CD8-positive, alpha-beta memory T cell (primary cell): ENCODE measurements at places on chromosomes 6 and 20.

DNA sequence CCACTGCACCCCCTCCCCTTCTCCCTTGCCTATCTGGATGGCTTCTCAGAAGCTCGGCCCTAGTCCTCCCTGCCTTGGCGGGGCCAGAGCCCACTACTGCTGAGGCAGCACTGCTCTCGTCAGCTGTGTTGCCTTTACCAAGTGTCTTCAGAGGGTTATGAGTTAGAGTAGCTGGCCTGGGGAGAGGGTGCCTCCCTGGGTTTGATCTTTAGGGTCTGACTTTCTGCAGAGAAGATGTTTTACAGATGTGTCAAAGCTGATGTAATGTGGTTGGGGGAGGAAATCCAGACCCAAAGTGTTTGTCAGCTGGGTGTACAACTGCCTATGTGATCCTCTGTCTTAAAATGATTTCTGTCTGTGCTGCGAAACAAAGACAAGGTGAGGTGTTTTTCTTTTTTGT, 30.4 kb upstream of the PI16 start:
- no peak for DNase-seq

GRCh38 chr6:153012856-153013255, 10.3 kb upstream of the MTRF1L start:
- no peak for DNase-seq

GRCh38 chr20:9141070-9141469, 72.2 kb downstream of the PLCB4 start:
- DNase-seq = no peak

GRCh38 chr20:62047666-62048345, 17.9 kb downstream of the TAF4 start:
- no peak for DNase-seq

- DNase-seq = no peak
Measured at GRCh38 chr6:90811596-90812226, 224.8 kb upstream of the MAP3K7 start.

DNA sequence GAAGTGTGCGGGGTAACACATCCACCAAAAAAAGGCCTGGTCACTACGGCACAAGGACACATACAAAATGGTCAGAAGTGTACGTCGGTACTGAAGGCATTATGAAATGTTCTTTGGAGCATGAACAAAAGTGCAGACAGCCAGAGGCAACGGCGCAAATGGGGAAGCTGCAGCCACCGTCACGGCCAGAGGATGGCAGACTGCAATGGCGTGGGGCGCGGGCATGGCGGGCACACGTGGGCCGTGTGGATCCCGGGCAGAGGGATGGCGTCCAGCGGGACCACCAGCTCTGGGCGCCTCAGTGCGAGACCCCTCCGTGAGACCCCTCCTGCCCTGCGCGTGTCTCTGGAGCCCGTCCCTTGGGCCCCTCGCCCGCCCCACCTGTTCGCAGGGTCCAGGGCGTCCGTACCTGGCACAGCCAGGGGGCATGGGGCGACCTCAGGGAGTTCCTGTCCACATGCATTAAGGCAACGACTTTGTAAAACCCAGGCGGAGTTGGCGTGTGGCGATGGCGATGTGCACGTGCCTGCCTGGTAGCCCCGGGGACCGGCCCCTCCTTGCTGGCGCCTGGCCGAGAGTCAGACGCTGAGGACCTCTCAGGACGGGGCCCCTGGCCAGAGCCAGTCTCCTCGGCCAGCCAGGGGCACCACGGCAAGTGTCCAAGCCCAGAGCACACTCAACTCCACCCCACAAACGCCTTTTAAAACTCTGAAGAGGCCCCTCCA, 39.5 kb upstream of the CHRNA4 start:
- DNase-seq = no peak

GRCh38 chr20:3115190-3116107, 30.9 kb upstream of the AVP start:
- DNase-seq = no peak

DNA sequence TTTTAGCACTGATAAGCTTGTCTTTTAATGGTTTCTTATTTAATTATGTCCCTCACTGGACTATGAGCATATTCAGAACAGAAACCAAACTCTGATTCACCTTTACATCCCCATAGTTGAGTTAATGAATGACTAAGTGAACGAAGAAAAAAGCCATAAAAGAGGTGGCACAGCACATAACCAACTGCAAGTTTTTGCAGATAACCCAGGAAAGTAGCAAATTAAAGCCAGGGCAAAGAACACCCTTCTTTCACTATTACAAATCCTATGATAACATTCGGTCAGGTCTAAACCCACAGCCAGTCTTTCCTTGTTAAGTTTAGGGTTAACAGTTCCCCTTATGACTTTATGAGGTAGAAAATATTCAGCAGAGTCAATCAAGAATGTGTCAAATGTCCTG, 102.7 kb downstream of the RIN2 start:
- no peak for DNase-seq

DNA sequence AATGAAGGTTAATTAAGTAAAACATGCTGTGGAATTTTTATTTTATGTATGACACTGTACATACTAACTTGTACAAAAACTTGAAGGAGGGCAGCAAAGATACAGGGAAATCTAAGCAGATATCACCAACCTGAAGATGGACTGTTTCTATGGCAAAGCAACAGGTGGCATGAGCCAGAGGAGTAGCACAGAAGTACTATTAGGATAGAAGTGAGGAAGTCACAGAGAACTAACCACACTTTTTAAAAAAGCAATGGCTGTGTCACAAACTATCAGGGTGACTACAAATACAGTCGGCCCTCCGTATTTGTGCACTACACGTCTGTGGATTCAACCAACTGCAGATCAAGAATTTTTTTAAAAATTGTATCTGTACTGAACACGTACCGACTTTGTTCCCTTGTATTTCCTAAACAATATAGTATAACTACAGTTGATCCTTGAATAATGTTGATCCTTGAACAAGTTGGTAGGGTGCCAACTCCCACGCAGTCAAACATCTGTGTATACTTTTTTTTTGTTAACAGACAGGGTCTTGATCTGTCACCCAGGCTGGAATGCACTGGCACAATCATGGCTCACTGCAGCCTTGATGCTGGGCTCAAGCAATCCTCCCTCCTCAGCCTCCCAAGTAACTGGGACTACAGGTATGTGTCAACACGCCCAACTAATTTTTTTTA, 61.0 kb downstream of the NUDT3 start:
- no peak for DNase-seq

DNA sequence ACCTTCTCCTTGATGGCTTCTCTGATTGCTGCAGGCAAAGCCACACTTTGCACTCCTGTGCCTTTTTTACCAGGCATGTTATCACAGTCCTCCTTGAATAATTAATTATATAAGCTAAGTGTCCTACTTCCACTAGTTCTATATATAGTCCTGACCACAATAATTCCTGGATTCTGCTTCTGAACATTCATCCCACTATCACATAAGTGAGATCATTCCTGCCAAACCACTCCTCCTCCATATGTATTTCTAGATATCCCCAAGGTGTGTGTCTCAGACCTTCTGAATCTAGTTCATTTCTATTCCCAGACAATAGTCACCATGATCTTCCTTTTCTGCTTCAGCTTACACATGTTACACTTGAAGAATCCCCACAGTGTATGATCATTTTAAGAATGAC, 1237.5 kb upstream of the MAP3K7 start:
- no peak for DNase-seq

DNA sequence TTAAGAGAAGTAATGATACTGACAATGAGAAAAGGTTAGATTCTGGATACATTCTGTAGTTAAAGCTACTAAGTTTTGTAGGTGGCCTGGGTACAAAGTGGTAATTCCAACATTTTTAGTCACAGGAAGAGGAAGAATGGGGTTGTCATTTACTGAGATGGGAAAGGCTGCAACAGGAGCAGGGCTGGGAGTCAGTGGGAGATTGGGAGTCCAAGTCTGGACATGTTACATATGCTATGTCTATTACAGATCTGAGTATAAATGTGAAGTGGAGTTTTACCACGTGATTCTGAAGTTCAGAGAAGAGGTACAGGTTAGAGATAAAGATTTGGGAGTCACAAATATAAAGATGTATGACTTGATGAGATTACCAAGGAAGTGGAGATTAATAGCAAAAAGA, 116.2 kb downstream of the RWDD2A start:
- DNase-seq = no peak

GRCh38 chr6:116108836-116109235, 8.2 kb downstream of the NT5DC1 start:
- DNase-seq = no peak

GRCh38 chr6:135686784-135687301, 164.7 kb upstream of the PDE7B start:
- DNase-seq = no peak

DNA sequence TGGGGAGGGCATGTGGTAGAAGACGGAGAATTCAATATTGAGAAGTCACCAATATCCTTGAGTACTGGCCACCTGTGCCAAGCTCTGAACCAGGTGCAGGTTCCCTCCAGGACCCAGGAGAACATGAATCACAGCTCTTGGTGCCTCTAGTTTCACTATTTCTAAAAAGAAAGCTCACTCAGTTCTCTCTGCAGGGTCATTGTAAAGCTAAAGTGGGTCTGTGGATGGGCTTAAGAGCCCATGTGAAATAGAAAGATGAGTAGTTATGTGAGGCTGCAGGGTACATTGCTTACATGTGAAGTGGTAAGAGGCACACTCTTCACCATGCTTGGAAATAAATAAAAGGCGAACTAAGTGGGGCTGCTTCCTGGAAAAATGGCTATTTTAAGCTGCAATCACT, 43.6 kb downstream of the ZNF831 start:
- DNase-seq = no peak

DNA sequence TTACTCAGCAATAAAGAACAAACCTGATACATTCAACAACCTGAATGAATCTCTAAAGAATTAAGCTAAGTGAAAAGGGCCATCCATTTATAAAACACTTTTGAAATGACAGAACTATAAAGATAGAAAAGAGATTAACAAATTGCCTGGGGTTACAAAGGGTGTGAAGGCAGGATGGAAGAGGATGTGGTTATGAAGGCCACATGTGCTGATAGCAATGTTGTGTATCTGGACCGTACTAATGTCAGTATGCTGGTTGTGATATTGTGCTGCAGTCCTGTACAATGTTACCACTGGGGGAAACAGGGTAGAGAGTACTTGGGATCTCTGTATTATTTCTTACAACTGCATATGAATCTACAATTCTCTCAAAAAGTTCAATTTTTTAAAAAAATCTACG, 36.4 kb downstream of the ELOVL5 start:
- DNase-seq = no peak

DNA sequence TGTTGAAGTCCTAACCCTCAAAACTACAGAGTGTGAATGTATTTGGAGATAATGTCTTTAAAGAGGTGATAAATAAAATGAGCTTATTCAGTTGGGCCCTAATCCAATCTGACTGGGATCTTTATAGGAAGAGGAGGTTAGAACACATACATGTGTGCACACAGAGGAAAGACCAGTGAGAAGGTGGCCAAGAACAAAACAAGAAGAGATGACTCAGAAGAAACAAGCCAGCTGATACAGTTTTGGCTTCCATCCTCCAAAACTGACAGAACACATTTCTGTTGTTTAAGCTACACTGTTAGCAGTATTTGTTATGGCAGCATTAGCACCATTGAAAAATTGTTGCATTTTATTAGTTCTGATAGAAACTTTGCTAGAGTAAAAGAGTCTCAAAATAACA, 609.3 kb upstream of the IMPG1 start:
- no peak for DNase-seq

GRCh38 chr20:56453352-56453751, 15.1 kb upstream of the RTF2 start:
- no peak for DNase-seq

GRCh38 chr20:53439616-53440015, 154.0 kb downstream of the ZNF217 start:
- no peak for DNase-seq

DNA sequence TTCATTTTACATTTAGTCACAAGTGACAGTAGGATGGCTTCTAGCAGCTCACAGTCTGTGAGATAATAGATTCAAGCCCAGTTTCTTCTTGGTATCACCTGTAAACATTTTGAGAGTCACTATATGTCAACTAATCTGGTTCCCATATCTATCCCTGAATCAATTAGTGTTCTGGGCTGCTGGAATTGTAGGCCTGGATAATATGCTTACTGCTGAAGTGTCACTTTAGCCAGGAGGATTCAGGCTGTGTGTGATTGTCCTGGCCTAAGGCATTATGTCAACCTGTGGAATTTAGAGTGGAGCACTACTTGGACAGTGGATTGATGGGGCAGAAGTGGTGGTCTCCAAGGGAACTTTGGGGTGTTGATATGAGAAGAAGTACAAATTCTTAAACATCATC, 1071.8 kb upstream of the CITED2 start:
- no peak for DNase-seq

- no peak for DNase-seq
Measured at GRCh38 chr20:61737346-61737745, 328.3 kb downstream of the TAF4 start.

DNA sequence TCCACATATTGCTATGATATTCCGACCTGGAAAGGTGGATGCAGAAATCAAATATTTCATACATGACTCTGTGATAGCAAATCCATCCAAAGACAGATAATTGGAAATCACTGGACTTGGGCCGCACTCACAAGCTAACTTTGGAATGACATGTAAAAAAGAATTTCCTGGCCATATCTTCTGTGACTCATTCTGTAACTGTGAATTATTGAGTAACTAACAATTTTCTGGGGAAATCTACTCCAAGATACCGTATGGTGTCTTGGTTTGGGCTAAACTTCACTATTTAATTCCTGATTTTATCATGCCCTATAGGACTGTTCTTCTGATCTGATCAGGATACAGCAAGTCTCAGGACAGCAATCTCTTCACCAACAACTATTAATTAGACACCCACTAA, 92.7 kb upstream of the LY86 start:
- DNase-seq = no peak

DNA sequence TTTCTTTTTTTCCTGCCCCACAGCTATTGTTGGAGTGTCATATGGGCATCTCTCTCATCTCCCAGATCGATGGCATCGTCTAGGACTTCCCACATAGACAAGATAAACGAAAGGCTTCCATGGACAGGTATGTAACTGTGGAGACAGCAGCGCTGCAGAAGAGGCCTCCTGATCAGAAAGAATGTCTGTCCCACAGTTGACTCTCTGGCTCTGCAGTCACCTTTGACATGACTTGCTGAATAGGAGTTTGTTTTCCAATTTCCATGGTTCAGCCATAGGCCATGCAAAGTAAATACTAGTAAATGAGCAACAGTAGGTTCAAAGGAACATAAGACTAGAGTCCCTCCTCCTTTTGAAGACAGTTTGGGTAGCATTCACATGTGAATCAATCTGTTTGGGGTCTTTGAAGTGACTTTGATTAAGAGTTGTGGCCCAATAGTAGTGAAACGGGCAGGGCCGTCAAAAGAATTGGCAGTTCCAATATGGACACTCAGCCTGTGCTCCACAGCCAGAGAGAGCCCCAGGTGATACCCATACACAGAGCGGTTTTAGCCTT, 134.7 kb upstream of the IFNGR1 start:
- no peak for DNase-seq

- DNase-seq = no peak
Measured at GRCh38 chr6:77231438-77232305, 231.6 kb downstream of the HTR1B start.

- peak; percentile 29 for DNase-seq
Measured at GRCh38 chr20:4592316-4593148, 129.2 kb upstream of the PRND start.
